ENCODE measurements at places on chromosomes 3 and 15.

- no peak for DNase-seq
Measured at GRCh38 chr15:47366884-47367283, 350.4 kb upstream of the SEMA6D start.

DNA sequence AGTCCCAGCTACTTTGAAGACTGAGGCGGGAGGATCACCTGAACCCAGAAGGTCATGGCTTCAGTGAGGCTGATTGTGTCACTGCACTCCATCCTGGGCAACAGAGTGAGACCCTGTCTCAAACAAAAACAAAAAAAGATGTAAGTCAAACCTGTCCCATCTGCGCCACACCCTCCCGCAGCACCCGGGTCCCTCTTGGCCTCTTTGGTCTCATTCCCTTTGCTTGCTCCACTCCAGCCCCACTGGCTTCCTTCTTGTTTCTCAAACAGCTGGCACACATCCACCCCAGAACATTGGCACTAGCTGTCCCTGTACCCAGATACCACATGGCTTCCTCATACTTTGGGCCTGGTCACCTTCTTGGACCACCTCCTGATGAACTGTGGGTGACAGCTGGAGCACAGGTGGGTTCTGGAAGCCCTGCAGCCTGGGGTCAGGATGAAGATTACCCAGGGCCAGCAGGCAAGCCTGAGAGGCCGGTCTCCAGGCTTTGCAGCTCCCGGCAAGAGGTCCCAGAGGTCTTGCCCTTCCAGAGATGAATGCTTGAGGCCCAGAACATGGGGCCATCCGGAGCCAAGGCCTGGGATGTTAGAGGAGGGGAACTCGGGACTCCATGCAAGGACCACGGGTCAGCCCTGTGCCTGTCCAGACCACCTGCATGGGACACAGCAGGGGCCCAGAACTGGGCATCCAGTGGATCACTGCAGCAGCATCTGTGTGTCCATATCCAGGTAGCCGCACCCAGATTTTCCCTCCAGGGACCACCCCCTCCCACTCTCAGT lies 10.9 kb upstream of the GATA2 start:
- DNase-seq: no peak

DNA sequence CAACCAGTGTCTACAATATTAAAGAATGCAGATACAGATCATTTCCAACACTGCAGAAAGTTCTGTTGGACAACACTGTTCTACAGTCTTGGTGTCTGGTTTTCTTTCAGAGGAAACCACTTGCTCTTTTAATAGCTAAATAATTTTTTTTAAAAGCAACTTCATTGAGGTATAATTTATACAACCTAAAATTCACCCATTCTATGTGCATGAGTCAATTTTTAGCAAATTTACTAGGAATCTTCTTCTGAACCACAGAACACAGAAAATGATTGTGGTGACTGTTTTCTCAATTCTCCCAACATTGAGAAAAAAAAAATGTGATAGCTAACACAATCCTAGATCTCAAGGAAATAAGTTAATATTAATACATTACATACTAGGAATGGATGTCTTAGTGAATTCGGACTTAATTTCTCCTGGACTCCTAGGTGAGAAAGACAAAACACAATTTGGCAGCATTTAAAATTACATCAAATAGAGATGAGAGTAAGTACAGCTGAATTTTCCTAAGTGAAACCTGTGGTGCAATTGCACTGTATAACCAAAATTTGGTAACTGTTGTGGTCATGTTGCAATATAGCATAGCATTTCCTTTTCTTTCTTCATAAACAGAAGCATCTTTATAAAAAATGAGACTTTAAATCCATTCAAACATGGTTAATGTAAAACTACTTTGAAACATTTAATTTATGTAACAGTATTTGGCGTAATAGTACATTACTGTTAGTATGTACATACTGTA lies 15.3 kb upstream of the PLCL2 start:
- no peak for DNase-seq

DNA sequence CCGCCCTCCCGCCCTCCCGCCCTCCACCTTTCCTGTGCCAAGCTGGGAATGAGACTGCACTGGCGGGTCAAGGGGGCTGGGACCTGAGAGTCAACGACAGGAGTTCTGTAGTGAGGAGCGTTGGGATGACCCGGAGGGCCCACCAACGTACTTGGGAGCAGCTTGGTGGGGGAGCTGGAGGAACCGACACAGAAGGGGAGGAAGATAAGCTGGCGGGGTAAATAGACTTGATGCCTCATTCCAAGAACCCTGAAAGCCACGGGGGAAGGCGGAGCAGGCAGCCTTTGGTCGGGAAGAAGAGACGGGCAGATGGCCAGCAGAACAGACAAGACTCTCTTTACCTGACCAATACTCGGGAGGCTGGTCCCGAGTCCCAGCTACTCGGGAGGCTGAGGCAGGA lies 277 bp downstream of the FMN1 start:
- DNase-seq: no peak

DNA sequence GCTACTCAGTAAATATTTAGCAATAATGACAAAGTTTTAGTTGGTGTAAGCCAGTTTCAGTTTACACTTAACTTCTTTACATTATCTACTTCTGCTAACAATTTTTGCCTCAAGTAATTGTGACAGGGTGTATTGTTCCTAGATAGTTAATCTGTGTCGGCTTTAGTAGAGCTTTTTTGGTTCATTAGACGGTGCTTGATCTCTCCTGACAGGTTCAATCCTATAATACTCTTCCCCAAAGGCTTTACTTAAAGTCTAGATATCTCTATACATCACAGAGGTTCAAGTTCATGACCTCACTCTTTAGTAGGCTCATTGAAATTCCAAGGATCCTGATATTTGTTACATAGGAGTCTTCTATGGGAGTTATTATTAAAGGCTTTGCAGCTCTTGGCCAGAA lies 365.6 kb upstream of the DPPA4 start:
- DNase-seq: no peak

Measured in GM18507 (cell line).